ENCODE measurements at places on chromosomes 12 and 14.
A peak's percentile ranks its signal among the peaks of the same experiment; 100 is the strongest.

DNA sequence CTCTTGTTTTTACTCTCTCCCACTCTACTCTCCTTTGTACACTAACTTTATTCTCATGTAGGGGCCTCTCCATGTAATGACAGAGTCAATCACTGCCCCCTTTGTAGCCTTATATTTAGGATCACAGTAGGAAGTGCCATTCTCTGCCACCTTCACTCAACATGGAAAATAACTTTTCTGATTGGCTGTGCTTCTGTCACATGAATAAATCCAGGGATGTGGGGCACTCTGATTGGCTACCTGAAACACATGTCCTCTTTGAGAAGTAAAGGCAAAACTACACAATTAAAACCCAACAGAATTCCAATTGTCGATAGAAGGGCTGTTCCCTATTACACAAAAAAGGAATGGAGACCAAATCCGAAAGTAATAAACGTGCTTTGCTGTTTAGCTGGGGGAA lies at the start of gene RNASE9:
Gene RNASE9, minus strand, starts transcription at position 87 of the 400 bp plus-strand sequence.
- no peak for DNase-seq

DNA sequence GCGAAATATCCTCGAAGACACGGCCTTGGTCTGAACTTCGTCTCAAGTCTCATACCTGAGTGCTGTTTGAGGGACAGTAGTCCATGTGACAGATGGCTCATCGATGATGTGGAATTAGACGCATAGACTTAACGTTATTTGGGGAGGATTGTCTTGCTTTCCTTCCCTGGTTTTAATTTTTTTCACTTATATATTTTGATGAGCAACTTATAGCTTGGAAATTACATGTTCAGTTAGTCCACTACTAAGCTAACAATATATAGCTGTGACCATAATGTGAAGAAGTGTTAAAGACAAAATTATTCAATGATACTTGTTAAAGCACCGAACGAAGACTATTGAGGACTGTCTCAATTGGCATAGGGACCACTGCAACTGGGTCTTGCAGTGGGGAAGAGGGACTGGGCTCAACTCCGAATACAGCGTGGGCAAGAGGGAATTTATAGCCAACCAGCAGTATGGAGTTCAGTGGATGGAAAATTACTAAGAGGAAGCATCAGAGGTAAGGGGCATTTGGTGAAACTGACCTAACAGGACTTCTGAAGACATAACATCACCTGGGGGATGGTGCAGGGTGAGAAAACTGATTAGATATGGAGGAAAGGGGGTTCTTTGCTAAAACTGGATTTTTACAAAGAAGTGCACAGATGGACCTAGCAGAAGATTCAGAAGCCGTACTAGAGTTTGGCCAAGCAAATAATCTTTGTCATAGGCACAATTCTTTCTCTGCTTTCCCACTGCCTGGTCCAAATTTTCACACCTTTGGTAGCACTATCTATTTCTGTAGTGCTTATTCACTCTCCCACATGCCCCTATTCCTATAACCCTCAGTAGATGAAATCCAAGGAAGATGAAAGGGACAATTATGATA lies 910 bp upstream of the TM7SF3 start:
- DNase-seq, result no peak

- no peak for DNase-seq
These were observed 12.5 kb upstream of the PLXNC1 start for GRCh38 chr12:94135896-94136295.

DNA sequence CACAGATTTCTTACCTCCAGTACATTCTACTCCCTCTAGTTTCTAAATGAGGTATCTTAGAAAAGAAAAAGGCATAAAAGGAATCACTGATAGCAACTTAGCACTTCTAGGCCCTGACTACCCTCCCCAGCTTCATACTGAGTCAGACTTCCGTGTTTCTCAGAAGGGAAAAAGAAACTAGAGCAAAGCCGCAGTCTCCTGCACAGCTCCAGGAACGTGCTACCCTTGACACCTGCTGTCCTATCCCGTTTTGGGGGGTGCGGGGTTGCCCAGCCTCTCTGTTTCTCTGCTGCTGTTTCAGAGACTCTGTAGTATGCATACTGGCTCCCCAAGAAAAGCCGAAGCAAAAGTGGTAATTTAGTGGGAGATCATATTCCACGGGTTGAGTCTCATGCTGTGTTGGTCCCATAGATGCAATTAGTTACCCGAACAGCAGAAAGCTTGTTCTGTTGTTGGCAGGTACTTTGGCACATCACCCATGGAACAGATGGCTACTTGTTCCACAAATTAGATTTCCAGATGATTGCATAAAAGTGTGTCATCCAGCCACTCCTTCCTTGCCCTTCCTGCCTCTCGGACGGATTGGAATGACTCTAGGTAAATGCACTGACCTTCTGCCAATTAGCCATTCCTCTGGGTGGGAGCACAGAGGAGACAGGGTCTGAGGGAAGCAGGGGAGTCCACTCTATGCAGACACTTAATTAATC lies 438.1 kb downstream of the FUT8 start:
- no peak for DNase-seq

DNA sequence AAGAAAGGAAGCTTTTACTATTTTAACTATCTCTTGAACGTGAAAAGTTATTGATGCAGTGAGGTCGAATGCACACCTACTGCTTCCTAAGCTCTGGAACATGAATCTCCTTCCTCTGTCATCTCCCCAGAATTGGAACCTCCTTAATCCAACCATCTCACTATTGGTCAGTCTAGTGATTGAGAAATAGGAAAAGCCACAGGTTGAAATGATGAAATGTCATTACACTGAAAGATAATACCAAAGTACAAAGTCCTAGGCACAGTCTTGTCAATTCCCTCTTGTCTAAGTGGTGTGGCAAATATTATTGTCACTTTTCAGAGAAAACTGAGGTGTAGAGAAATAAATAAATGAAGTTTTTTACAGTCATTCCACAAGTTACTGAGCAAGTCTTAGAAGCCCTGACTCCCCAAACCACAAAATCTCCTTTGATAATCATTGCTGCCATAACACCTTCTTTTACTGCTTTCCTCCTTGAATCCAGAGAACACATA lies 19.5 kb upstream of the HIGD1C start:
- DNase-seq, result no peak

DNA sequence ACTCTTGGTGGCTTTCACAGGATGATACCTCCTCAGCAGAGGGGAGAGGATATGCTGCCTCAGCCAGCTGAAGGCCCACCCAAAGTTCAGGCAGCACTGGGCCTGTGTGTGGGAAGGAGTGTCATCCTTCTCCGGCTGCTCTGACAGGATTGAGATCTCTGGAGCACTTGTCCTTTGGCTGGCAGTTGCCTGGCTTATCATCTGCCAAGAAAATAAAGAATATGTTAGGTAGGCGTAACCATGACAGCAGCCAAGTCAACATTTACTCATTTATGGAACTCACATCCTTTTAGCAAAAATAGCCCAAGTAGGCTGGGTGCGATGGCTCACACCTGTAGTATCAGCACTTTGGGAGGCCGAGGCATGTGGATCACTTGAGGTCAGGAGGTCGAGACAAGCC lies 68.5 kb downstream of the PPFIBP1 start:
- no peak for DNase-seq

DNA sequence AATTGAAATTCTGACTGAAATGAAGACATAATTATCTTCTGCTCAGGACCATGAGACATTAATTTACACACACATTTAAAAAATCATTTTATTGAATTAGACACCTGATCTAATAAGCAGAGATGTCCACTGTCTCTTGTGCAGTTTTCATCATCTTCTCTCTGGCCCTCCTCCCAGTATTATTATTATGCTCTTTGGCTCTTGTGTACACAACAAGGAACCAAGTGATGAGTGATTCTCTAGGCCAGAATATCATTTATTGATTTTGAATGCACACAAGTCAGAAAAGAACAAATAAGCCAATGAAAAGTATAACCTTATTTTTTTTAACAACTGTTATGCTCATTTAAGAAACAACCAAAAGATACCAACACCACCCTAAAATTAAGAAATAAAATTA lies 244.7 kb upstream of the KRR1 start:
- DNase-seq, result no peak

- no peak for DNase-seq
These were observed 23.7 kb downstream of the BCL2L14 start for GRCh38 chr12:12094481-12094880.

DNA sequence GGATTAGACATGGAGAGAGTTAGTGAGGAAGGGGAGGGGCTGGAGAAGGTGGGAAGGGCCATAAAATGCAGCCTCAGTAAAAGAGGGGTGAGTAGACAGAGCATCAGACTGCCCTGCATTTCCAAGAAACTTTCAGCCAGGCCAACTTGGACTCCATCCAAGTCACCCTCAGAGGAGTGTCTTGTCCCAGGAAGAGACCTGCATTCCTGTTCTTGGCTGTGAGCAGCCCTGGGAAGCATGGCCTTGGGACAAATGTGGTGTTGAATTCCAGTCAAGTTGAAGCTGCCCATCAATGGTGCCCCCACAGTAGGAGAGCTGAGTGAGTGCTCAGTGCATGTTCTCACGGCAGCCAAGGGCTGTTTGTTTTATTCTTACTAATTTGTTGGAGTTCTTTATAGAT lies 35.0 kb upstream of the TUNAR start:
- no peak for DNase-seq

DNA sequence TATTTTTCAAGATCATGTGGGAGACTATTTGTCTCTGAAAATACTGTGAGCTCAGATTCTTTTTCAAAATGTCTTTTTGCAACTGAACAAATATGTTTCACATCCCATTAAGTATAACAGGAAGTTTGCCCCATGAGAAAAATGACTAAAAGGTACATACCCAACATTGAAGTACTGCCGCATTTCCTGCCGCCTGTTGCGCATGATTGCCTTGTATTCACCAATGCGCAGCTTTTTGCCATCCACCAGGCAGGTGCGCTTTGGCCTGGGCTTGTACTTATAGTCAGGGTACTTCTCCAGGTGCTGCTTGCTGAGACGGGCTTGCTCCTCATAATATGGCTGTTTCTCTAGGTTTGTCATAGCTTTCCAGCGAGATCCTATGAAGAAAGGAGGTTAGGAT lies 413.2 kb downstream of the SOX5 start:
- no peak for DNase-seq

DNA sequence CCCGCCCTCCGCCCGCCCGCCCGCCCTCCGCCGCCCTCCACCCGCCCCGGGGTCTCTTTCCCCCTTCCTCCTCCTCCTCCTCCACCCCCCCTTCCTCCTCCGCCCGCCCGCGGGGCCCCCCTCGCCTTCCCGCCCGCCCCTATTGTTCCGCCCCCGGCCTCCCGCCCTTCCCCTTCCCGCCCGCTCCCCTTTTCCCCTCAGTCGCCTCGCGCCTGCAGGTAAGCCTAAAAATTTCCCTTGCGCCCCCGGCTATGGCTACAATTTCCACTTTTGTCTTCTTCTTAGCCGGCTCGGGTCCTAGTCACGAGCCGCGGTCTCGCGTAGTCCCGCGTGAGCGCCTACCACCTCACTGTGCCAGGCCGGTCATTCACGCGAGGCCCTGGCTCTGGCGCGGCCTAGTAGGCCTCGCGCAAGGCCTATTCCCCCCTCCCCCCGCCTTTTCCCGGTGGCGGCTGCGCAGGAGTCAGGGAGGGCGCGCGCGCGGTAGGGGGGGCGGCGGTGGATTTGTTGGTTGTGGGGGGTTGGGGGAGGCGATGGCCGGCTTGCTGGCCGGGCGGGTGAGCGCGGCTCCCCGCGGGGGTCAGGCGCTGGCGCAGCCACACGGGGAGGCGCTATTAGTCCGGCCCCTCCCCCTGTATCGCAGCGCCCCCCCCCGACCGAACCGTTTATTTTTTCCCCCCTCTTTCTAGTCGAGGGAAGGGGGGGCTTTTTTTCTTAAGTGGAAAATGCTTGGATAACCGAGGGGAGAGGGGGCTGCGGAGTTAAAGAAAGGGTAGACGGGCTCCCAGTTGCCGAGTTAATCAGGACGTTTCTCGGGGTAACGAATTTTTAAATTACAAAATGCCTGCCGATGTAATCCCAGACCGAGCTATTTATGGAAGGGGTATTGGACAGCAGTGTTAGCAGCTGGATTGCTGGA lies 516 bp downstream of the PCBP2 start:
- DNase-seq, result peak; percentile 95

- DNase-seq, result no peak
These were observed 91.9 kb upstream of the OVCH1 start for GRCh38 chr12:29589286-29589820.

- no peak for DNase-seq
These were observed 5.9 kb downstream of the SERPINA6 start for GRCh38 chr14:94317259-94317658.

DNA sequence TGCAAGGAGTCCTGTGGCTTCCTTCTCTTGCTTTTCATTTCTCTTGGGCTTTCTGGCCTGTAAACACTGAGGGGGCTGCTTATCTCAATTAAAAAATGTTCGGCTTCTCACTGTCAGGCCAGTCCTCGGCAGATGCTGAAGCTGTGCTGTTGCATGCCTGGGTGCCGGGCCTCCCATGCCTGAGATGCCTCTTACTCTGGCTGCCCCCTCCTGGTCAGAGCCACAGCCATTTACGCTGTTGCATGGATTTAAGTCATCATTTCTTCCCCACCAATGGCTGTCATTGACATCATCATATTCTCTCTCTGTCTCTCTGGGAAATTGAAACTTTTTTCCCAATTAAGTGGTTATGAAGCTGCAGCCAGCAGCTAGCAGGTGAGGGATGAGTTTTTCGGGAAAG lies 53.7 kb downstream of the FOXN4 start:
- no peak for DNase-seq

GRCh38 chr14:23406244-23406643 lies 1.8 kb downstream of the MYH6 start:
- DNase-seq, result no peak

DNA sequence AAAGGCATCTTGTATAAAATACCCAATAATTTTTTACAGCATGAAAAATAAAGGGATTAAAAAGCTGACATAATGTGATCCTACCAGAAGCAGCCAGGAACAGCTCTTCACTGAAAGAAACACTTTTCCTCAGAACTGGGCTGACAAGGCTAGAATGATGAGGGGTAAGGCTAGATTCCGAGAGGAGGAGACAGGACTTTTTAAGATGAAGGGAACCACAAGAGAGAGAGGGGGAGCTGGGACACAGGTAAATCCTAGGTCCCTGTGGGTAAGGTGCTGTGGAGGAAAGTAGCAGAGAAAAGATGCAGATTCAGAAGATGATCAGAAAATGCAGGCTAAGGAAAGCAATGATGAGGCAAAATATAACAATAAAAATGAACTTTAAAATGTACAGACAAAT lies 29.5 kb downstream of the C2CD5 start:
- DNase-seq, result no peak

DNA sequence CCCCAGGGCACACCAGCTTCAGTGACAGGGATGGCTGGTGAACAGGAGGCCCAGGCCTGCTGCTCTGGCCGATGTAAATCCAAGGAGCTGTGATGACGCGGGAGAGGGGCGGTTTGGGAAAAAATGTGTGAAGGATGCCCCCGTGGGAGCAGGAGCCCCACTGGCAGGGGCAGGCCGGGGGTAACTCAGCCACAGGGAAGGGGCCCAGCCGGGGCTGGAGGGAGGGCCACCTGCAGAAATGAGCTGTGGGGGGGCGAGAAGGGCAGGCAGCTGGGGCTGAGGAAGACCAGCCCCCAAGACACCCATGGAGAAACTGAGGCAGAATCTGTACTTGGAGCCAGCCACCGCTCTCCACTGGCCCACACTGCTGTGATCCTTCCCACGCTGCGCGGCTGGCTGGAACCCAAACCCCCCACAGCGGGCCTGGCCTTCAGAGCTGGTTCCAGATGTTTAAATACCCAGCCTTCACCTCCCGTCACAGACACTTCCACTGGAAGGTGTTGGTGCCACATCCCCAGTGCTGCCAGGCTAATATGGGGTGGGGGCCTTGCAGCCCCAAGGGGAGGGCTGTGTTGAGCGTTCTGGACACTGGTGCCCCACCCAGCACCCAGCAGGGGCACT lies 28.5 kb upstream of the ANKRD9 start:
- DNase-seq, result no peak

GRCh38 chr14:68238976-68239375 lies 419.4 kb downstream of the RAD51B start:
- no peak for DNase-seq

- no peak for DNase-seq
These were observed 154.8 kb upstream of the CRY1 start for GRCh38 chr12:107248187-107248586.
